ENCODE measurements at places on chromosomes 13 and 19.

GRCh38 chr19:11463391-11463790 lies 17.5 kb downstream of the ELAVL3 start:
- DNase-seq: no peak

GRCh38 chr13:94031609-94032008 lies 447.9 kb downstream of the DCT start:
- DNase-seq: no peak

DNA sequence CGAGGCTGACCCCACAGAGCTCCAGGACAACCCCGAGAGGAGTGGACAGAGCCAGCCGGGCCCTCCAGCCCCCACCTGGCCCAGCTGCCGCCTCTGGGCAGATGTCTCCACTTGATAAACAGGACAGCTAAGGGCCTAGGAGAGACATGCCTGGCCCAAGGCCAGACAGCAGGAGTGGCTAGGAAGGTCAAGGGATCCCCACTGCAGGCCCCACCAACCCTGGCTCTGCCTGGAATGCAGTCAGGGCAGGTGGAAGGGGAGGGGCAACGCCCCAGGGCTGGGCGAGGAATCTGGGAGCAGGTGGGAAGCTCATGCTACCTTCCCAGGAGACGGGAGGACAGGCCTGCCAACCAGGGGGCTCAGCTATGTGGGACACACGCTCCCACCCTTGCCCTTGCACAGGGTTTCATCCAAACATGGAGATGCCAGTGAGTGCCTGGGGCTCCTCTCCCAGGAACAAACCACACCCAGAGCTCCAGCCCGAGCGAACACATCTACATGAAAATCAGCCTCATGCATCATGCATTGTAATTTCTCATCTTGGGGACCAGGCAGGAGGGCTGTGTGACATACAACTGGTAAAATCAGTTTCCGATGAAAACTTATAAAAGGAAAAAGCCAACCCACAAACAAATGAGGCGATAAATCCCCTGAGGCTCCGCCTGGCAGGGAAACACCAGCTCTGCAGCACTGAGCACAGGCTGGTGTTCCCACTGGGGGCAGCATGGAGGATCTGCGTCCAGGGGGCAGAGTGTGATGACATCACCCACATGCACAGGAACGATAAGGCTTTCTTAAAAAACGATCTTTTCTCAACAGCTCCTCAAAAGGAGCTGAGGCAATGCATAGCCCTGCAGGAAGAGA lies 25.0 kb downstream of the SH3GL1 start:
- no peak for DNase-seq

- peak; percentile 33 for DNase-seq
Measured at GRCh38 chr19:7515645-7516151, at the start of gene ZNF358. TSS of gene ZNF358 (plus strand) at chr19:7516103. CDS start at chr19:7519243, 3,140 bp downstream.

DNA sequence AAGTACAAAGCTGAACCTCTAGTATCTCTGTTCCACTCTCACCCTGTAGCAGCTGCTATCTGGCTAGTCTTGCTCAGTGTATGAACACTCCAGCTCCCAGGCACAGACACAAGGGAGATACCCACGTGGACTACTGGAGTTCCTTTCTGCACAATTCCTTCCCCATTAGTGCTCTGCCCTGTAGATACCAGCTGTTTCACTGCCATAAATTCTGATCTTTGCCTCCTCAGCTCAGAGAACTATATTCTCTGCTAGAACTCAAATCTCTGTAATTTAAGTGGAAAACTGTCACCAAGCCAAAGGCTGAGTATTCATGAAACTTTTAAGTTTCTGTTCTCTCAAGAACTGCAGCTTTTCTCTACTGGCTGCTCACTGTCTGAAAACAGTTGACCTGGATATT lies 273.7 kb downstream of the DIAPH3 start:
- no peak for DNase-seq

DNA sequence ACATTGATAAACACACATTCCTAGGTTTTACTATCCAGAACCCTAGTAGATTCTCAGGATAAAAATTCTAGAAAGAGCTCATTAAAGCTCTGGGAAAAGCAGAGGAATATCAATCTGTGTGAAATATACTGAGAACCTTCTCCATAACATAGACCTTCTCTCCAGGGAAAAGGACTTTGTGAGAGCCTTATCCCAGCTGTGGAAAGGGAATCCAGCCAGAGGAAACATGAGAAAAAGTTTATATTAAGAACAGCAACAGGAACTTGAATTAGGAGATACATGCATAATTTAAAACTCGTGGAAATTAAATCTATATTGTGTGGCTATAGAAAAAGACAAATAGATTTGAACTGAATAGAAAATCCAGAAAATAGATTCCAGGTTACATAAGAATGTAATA lies 1639.9 kb downstream of the EFNB2 start:
- DNase-seq: no peak

- DNase-seq: peak; percentile 87
Measured at GRCh38 chr19:13037161-13037560, 41.9 kb downstream of the NFIX start.

DNA sequence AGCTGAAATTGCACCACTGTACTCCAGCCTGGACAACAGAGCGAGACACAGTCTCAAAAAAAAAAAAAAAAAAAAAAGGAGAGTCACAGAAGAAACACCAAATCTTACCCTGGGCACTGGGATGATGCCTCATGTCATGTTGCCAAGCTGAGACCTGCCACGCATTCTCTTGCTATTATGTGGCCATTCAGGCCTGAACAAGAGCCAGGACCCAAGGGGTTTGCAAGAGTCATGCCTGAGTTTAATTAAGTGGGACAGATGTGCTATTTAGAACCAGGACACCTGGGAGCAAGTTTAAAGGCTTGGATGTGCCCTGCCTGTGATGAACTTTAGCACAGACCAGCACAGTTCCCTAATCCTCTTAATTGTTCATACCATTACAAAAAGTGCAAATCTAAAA lies 9.8 kb downstream of the PNMA8A start:
- no peak for DNase-seq

GRCh38 chr13:46320406-46320805 lies 66.6 kb downstream of the RUBCNL start:
- DNase-seq: no peak

- no peak for DNase-seq
Measured at GRCh38 chr13:31199527-31199848, 287 bp upstream of the B3GLCT start.

DNA sequence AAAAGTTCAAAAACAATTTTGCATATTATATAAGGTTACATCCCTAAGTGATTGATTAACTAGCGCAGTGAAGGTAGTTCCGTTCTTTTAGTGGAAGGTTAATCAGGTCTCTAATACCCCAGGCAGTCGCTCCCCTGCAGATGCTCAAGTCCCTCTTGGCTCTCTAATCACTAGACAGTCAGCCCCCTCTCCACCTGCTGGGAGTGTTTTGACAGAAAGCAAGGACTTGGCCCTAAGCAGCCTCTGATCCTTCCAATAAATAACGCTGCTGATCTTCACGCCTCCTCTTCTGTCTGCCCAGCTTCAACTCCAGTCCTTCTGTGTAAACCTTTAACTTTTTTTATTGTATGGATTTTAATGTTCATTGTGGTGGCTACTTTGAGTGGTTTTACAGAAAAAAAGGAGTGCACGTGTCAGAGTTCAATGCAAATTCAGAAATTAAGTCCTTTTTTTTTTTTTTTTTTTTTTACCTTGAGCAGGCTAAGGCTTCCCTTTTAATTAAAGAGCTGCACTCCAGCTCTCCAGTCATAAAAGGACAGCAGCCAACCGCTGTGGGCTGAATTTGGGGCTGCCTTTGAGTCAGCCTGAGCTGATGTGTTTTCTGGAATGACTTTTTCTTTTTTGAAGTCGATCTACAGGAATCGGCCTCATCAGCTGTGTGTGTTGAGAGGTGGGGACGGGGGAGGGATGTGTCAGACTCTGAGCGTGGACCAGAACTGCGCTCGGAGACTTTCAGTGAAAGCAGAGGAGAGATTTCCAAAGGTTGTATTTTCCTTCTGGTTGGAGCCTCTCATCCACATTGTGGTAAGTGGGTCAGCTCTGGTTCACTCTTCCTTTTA lies 33.8 kb upstream of the MYO16 start:
- DNase-seq: no peak

- no peak for DNase-seq
Measured at GRCh38 chr13:22412452-22412851, 741.6 kb downstream of the FGF9 start.

GRCh38 chr19:9945319-9945966 lies 9.1 kb upstream of the OLFM2 start:
- DNase-seq: peak; percentile 84

- peak; percentile 76 for DNase-seq
Measured at GRCh38 chr13:26941345-26942174, 181.0 kb upstream of the GPR12 start.

- DNase-seq: no peak
Measured at GRCh38 chr19:45464852-45465441, 2.8 kb upstream of the FOSB start.

- no peak for DNase-seq
Measured at GRCh38 chr13:94080527-94080926, 399.0 kb downstream of the DCT start.

DNA sequence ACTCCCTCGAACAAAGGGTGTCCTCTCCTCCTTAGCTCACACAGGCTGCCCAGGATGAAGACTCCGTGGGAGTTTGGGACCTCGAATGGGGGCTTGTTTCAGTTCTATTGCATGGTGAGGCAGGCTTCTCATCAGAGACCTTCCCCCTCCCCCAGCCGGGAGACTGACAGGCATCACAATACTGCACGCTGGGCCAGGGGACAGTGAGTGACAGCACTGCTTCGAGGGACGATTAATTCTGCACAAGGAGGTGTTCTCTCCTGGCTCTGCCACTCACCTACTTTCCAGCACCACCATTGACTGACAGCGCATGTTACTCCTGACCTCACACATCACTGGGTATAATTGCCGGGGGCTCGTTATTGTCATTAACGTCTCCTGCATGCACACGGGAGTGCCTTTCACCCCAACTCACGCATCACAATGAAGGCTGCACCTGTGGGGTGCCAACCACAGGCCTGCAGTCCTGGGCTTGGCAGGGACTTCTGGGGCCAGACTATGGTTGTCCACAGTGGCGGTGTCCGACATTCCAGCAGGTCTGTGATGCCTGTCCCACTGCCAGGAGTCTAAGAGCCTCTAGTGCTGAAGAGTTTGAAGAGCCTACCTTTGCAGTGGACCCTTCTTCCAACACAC lies 412.2 kb upstream of the TSHZ3 start:
- no peak for DNase-seq

- no peak for DNase-seq
Measured at GRCh38 chr19:44957526-44957925, 2.3 kb downstream of the CLPTM1 start.

DNA sequence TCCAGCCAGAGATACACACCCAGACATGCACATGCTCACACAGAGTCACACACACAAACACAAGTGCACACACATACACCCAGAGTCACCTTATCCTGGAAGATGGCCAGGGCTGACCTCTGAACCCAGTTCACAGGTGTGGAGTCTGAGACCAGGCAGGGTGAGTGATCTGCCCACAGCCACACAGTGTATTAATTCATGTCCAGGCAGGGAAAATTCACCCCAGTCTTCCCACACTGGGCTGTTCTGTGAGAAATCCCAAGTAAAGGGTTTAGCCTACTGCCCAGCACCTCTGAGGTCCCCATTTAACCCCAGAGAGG lies 2.0 kb downstream of the POU2F2 start:
- no peak for DNase-seq

- DNase-seq: no peak
Measured at GRCh38 chr19:21970466-21970865, 40.3 kb downstream of the ZNF208 start.

GRCh38 chr13:30797847-30798535 lies 62.6 kb downstream of the ALOX5AP start:
- no peak for DNase-seq

DNA sequence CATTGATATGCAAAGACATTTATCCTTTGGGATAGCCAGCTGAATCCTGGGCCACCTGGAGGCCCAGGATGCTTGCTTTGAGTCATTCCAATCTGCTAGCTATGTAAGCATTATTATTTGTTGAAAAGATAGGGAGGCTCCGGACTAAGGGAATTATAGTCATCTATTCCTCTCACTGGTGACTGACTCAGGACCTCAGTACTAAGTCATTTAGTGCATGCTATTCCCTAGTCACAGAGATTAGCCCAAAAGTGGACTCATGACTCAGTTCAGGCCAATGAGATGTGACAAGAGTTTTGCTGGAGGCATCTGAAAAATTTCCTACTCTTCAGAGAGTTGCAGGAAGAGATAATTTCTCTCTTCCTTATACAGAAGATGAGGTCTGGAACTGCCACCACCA lies 67.9 kb upstream of the ITM2B start:
- DNase-seq: peak; percentile 23

GRCh38 chr13:101917833-101918661 lies 465.6 kb downstream of the ITGBL1 start:
- peak; percentile 35 for DNase-seq

GRCh38 chr19:17999684-18000479 lies 8.1 kb upstream of the ARRDC2 start:
- no peak for DNase-seq

DNA sequence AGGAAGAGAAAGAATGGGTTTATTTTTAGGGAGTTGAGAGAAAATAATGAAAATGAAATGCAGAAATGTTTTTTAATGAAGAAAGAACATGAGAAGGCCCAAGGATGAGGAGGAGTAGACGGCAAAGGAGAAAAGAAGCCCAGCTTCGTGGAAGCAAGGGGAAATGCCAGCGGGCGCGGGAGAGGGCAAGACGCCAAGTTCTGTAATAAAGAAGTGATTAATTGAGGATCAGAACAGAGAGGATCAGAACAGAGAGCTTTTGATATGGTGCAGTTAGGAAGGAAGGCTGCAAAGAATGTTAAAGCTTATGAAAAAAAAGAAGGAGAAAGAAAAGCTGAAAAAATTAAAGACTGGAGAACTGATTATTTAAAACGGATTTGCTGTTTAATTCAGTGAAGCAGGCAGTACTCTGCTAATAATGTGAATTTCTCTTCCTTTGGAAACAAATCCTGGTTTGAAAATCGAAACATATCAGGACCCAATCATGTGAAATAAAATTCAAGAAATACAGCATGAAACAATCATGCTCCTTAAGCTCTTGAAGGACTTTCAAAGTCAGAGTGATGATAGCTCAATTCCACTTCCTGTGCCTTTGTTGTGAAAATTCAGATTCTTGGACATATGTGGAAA lies 99.3 kb upstream of the SOX1 start:
- DNase-seq: no peak

GRCh38 chr13:45179428-45179827 lies 21.4 kb downstream of the KCTD4 start:
- no peak for DNase-seq

DNA sequence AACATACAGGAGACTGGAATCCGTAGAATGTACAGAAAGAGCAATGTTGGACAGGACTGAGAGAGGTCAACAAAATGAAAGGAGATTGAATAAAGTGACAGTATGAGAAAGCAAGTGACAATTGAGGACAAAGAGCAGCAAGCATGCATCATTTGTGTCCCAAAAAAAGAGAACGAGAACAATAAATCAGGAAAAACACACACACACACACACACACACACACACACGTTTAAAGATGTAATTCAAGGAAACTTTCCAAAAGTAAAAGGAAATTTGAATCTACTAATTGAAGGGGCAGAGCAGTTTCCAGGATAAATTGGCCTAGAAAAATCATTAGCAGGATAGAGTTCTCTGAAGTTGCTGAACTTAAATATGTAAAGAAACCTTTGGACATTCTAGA lies 16.9 kb downstream of the DPY19L3 start:
- no peak for DNase-seq

Measured in HT1080 (cell line).